ENCODE measurements at places on chromosomes 1 and 21. TPM values are rescaled to one million over a fixed set of nuclear protein-coding genes. Genes with fewer than 3 reads are reported as not detected.

RXRG gene
- not detected for total RNA-seq

VSIG8 gene
- 0.34 TPM for total RNA-seq

NBPF20 gene
- total RNA-seq, result 2.4 TPM

PNRC2 gene
- total RNA-seq, result 126 TPM

FCRL6 gene
- total RNA-seq, result not detected

FMO3 gene
- 0.50 TPM for total RNA-seq

KRTAP13-3 gene
- not detected for total RNA-seq

VHLL gene
- total RNA-seq, result not detected

ARHGEF19 gene
- total RNA-seq, result 5.1 TPM

SLC16A4 gene
- 10.6 TPM for total RNA-seq

AGTRAP gene
- total RNA-seq, result 55.7 TPM

LAMC1 gene
- 233 TPM for total RNA-seq

HCRTR1 gene
- not detected for total RNA-seq

FCGR3B gene
- total RNA-seq, result not detected

ASCL5 gene
- 0.07 TPM for total RNA-seq

NHLH1 gene
- total RNA-seq, result 0.07 TPM

LCE1B gene
- not detected for total RNA-seq

ZNF683 gene
- total RNA-seq, result not detected

ARHGEF10L gene
- 4.1 TPM for total RNA-seq

OR2T33 gene
- not detected for total RNA-seq

CATSPERE gene
- 0.43 TPM for total RNA-seq

LYPD8 gene
- not detected for total RNA-seq

IL12RB2 gene
- 1.0 TPM for total RNA-seq

SAMD13 gene
- 0.85 TPM for total RNA-seq

TRAF5 gene
- total RNA-seq, result 8.3 TPM

GPR25 gene
- not detected for total RNA-seq

SIKE1 gene
- 87.8 TPM for total RNA-seq

PUM1 gene
- total RNA-seq, result 137 TPM

SPRR2F gene
- not detected for total RNA-seq

GJA9 gene
- under 0.01 TPM for total RNA-seq
